ENCODE measurements at places on chromosomes 2 and 18. TPM values are rescaled to one million over a fixed set of nuclear protein-coding genes. Genes with fewer than 3 reads are reported as not detected.

The CNDP1 gene
- 0.57 TPM for total RNA-seq

The DUSP11 gene
- total RNA-seq: 30.7 TPM

The IL1RL1 gene
- 57.7 TPM for total RNA-seq

The AGXT gene
- total RNA-seq: not detected

Measured in natural killer cell treated with Interleukin-12 subunit alpha and Interleukin-12 subunit beta and Interleukin-15 and Interleukin-18, amount 100 ng/mL, for 72 hours (primary cell).